Activated naive CD4-positive, alpha-beta T cell treated with anti-CD3 and anti-CD28 coated beads, Interleukin-2, amount 50 U/mL, for 16 hours (primary cell): ENCODE measurements at places on chromosomes 4 and X.
A peak's percentile ranks its signal among the peaks of the same experiment; 100 is the strongest.

DNA sequence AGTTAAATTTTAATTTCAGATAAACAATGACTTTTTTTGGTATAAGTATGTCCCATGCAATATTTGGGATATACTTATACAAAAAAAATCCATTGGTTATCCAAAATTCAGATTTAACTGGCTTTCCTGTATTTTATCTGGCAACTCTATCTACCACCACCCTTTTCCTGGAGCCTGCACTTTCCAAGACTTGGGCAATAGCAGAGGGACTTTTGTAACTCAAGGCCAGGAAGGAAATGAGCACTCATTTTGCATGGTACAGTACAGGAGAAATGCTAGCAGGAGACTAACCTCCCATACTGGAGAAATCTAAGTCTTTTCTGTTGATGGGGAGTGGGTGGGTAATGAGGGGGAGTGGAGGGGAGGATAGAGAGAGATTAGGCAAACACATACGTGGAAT is 37.7 kb upstream of the PLAC1 start:
- no peak for DNase-seq

GRCh38 chrX:44874420-44875184 is 1.6 kb downstream of the KDM6A start:
- peak; percentile 46 for DNase-seq

- no peak for DNase-seq
Observed at GRCh38 chr4:3747581-3747904, 18.6 kb upstream of the ADRA2C start.

GRCh38 chr4:4289597-4289940 is 385 bp downstream of the LYAR start:
- DNase-seq: no peak

GRCh38 chrX:15204130-15204751 is 65.6 kb downstream of the ASB9 start:
- DNase-seq: no peak

GRCh38 chr4:47535567-47536147 is 50.6 kb downstream of the ATP10D start:
- no peak for DNase-seq

- peak; percentile 29 for DNase-seq
Observed at GRCh38 chr4:140637836-140638235, 69.1 kb upstream of the UCP1 start.

GRCh38 chr4:160202802-160203201 is 1099.9 kb downstream of the RAPGEF2 start:
- DNase-seq: no peak

GRCh38 chr4:118883861-118884260 is 4.8 kb upstream of the SYNPO2 start:
- no peak for DNase-seq

DNA sequence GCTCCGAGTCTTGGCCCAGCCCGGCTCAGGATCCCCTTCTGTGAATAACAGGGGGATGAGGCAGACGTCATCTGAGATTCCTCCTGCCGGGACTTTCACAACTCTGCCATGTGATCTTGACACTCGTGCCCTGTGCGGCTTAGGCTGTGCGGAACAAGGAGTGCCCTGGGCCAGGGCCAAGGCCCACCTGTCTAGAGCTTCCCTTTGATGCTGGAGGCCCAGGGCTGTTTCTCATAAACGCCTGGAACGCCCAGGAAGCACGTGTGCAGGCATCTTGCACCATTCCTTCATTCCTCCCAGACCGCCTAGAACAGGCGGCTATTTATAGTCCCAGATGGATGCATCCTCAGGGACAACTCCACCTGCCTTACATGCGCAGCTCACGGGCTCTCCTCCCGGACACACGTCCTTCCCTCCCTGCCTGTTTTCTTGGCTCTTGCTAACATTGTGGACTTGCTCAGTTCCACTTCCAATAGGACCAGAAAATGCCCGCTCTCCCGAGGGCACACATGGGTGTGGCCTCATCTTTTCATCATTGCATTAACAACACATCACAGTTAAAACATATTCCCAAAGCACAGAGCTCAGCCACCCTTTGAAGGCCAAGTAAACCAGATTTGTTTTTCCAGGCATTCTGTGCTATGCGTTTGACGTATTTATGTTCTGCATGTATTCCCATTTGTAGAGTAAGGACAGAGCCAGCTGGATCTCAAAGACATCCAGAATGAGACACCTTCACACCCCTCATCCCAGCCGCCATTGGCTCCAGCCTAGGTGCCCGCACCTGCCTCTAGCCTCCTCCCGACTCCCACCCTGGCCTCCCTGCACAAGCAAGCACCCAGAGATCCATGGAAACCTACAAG is 57.2 kb downstream of the ABLIM2 start:
- DNase-seq: no peak

- DNase-seq: no peak
Observed at GRCh38 chrX:130974323-130974722, 71.3 kb upstream of the ENOX2 start.

GRCh38 chr4:24582235-24582832 is 2.0 kb downstream of the DHX15 start:
- DNase-seq: no peak

- no peak for DNase-seq
Observed at GRCh38 chr4:10053635-10054453, 32.5 kb upstream of the SLC2A9 start.

DNA sequence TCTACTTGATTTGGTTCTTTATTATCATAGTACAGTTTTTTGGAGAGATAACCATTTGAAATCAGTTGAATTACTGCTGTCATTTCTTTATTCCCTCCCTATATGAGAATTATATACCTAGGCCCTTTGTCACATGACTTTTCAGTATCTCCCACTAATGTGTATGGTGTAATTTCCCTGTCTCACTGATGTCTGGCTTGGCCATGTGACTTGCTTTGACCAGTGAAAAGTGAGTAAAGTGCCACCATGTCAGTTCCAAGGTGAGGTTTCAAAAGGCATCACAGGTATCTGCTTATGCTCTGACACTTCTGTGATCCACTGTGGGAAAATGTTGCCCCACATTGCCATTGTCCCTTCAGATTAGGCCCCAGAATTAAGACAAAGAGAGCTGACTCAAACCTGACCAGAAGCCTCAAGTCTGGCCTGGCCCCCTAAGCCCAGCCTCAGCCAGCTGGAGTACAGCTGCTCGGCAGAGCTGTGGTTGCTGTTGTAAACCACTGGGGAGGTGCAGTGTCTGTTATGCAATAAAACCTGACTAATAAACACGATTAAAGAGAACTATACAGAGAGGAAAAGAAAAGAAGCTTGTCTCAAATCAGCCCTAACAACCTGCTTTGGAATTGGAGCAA is 27.5 kb downstream of the SETD7 start:
- DNase-seq: no peak

DNA sequence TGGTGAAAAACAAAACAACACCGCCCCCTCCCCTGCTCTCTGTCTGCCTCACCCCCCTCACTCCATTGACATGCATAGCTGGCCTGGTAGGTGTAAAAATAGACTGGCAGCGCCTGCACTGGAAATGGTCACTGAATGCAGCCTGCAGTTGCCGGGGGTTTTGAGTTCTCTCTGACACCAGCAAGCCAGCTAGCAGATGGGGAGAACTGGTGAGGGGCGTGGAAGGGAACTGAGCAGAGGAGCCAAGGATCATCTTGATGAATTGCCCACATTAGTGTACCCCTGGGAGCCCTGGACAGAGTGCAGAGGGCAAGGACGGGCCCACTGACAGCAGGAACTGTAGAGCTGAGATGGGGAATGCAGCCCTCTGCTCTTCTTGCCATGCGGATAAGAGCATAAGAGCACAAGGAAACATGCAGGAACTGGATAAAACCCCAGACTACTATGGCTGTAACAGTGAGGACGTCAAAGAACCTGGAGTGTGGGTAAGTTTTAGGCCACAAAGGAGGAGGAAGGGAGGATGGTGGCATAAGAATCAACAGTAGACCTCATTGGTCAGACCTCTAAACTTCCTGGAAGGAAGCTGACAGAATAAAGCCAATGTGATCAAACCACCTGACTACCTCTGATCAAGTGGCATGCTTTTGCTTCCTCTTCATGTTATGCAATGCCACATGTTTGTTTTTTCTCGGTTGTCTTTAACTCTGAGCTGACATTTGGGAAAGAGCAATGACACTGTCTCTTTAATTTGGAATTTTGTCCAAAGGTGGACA is 96.3 kb downstream of the ANK2 start:
- no peak for DNase-seq

DNA sequence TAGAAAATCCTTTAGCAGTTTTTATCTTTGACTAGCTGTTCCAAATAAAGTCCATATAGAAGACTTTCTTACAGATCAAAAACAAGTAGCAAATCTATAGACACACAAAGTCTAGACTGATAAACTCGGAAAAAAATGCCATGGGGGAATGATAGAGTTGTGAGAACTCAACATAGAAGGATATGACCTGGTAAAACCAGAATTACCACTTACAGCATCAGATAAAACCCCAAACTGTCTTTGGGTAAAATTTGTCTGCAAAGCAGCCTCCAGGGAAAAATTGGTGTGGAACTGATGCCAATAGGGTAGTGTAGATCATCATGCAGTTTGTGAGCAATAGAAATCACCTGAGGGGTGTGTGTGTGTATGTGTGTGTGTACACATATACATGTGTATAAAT is 579.1 kb downstream of the SPOCK3 start:
- DNase-seq: no peak

GRCh38 chrX:71103110-71103983 is 3.2 kb downstream of the CXorf65 start:
- peak; percentile 24 for DNase-seq

DNA sequence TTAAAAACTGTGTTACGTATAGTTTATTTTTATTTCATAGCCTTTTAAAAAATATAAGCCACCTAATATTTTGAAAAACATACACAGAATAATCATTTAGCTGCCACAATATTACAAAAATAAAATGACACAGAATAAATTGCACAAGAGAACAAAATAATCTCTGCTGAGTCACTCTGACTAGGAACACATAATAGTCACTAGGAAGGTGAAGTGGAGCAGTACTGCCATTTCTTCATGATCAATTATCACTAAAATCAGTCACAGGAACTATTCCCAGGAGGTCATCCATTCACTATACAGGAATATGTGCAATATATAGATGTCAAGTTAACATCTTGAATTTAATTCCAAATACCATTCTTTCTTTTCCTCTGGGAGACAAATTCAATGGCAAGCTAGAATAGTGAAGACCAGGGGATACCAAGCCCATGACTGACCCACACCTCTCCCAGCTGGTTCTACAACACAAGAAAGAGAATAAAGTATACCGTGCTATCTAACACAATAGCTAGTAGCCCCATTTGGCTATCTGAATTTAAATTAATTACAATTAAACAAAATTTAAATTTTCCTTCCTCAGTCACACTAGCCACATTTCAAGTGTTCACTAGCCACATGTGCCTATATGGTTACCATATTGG is 5.9 kb downstream of the SMIM43 start:
- no peak for DNase-seq

GRCh38 chr4:184409911-184410692 is 64.2 kb downstream of the IRF2 start:
- DNase-seq: no peak

- no peak for DNase-seq
Observed at GRCh38 chr4:88411491-88412096, 32.9 kb downstream of the HERC6 start.

- DNase-seq: no peak
Observed at GRCh38 chr4:57243076-57243475, 132.9 kb upstream of the IGFBP7 start.

GRCh38 chr4:10184041-10184440 is 67.4 kb upstream of the WDR1 start:
- DNase-seq: no peak

GRCh38 chr4:37471971-37472370 is 214.2 kb downstream of the RELL1 start:
- DNase-seq: no peak
